ENCODE measurements at places on chromosomes 2 and 18.

DNA sequence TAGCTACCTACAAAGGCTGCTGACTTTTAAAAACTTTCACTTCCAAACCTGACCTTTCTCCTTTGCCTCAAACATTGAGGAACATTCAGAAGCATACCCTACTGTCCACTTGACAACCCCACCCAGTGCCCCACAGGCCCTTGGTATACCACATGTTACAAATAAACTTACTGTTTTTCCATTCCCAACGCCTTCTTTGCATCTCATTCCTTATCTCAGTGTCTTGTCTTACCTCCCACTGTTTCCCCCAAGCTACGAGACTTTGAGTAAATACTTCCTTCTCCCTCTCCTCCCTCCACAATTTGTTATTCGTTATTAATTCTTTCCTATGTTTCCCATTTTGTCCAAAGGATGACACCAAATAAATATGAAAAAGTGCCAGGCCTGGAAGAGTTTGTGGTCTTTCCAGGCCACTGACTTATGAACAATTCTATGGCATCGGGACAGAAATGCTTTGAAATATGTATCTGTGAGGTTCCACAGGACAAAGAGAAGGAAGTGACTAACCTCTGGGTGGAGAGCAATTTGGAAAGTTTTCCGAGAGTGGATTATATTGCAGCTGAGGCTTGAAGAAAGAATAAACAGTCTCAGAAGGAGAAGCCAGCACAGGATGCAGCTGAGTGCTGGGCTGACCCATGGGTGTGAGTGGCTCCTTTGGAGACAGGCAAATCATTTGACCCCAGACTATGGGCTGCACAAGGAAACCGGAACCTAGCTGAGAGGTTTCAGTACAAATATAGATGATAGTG is 409.0 kb downstream of the LPIN1 start:
- no peak for DNase-seq

GRCh38 chr2:158740127-158740526 is 55.0 kb upstream of the DAPL1 start:
- DNase-seq = no peak

DNA sequence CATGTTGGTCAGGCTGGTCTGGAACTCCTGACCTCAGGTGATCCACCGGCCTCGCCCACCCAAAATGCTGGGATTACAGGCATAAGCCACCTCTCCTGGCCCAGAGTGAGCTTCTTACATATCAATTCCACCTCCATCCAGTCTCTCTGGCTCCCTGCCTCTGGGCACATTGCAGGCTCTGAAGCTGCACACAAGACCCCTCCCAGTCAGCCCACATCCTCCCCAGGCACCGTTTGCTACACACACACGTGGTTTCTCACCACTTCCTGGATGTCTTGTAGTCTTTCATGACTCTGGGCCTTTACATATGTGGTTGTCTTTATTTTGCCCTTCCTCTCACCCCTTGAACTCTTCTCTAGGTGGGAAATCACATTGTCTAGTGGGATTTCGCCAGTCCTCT is 64.0 kb upstream of the CABLES1 start:
- DNase-seq = peak; percentile 82

DNA sequence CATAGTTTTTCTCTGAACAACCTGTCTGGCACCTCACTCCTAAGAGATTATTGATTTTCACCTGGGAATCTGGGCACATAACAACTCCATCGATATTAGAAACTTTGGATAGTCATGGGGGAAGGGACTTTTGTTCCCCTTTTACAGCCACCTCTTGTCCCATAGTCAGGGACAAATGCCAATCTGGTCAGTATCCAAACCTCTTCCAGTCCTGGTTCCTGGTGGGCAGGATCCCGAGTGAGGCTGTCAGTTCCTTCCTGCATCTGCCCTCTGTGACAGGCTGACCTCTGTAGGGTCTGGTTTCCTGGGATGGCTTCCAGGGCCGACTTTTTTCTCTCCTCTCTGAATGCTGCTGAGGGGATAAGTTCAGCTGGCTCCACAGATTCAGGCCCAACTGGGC is 11.0 kb downstream of the KIF5C start:
- no peak for DNase-seq

GRCh38 chr18:10072671-10073175 is 158.9 kb downstream of the VAPA start:
- DNase-seq = no peak

GRCh38 chr18:9239720-9240119 is 94.9 kb upstream of the TWSG1 start:
- DNase-seq = no peak

DNA sequence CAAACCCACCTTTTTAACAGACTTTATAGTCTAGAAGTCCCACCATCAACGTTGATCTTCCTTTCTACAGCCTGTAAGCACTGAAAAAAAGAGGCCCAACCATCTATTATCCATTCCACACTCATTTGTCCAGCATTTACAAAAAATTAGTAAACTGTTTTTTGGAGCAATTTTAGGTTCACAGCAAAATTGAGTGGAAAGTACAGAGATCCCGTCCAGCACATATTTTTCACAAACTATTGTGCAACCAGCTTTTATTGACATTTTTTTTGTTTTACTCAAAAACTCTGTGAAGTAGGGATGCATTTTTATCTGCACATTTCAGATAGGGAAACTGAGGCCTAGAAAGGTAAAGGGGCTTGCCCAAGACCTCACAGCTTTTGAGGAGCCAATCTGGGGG is 68.6 kb downstream of the TNP1 start:
- DNase-seq = no peak
